ENCODE measurements at places on chromosomes 12 and 14.

DNA sequence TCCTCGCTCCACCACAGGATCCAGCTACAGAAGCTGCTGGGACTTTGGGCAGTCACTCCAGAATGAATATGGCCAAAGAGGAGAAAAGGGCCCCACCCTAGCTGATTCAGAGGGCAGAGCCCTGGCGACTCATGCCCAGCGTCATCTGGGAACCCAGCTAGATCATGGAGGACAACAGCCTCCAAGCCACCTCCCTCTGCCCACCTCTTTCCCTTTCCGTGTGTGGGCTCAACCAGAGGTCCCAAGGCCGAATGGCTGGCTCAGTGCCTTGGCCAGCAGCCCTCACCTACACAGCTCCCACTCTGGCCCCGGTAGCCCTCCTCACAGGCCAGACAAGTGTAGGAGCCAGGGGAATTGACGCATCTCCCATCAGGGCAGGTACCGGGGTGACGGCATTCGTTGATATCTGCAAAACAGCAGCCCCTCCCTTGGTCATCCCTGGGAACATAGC lies 17.4 kb downstream of the ISCA2 start:
- DNase-seq: no peak

DNA sequence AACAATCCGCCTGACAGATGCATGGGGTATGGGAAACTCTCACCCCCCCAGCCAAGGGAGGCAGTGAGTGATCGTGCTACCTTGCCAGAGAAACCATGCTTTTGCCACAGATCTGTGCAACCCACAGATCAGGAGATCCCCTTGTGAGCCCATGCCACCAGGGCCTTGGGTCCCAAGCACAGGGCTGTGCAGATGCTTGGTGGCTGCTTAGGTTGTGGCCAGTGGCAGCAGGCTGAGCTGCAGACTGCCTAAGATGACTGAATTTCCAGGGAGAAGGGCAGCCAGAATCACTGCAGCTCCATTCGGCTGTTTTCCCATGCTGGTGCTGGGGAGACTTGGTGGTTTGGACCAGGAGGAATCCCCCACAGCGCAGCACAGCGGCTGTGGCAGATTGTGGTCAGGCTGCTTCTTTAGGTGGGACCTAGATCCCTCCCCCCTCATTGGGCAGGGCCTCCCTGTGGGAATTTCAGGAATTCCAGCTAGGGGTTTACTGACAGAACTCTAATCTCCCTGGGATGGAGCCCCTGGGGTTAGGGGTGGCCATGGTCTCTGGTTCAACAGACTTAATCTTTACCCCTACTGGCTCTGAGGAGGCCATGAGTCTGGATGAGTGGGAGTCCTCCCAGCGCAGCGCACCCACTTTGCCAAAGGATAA lies 264.6 kb upstream of the DAAM1 start:
- no peak for DNase-seq

GRCh38 chr12:30694412-30695198 lies 1.1 kb downstream of the IPO8 start:
- DNase-seq: no peak

DNA sequence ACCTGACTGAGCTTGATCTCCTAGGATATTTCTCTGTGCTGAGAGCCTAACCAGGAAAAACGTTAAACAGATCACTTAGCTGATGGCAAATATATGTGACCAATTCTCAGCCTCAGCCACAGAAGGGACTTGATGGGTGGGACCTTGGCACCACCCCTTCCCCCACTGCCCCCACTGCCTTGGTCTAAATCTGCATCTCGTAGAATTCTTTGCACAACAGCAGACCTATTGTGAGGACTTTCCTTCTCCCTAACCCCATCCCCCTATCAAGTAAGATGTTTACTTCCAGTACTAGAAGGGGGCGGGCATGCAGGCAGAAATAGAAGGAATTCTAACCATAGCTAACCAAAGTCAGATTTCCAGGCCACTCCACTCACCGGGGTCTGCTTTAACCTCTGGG lies 313.2 kb downstream of the PCNX1 start:
- DNase-seq: no peak

DNA sequence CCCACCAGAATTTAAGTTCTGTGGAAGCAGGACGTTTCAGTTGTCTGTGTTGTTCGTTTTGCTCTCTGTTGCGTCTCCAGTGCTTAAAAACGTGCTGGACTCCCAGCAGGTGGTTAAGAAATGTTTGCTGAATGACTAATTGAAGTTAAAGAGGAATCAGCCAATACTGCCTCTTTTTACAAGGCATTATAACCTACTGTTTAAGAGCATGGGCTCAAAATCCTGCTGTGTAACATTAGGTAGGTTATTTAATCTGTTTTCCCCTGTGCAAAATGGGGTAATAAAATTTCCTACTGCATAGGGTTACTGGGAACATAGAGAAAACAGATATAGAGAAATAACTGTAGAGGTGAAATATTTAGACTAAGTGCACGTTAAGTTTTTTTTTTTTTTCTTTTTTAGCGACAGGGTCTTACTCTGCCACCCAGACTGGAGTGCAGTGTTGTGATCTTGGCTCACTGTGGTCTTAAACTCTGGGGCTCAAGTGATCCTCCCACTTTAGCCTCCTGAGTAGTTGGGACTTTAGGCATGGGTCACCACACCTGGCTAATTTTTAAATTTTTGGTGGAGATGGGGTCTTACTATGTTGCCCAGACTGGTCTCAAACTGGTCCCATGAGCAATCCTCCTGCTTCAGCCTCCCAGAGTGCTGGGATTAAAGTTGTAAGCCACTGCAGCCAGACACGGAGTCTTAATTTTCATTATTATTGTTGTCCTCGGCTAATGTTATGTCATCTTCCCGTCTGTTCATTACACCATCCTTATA lies 139.4 kb upstream of the PRICKLE1 start:
- DNase-seq: no peak

All from activated CD8-positive, alpha-beta memory T cell treated with anti-CD3 and anti-CD28 coated beads for 4 hours (primary cell).